ENCODE measurements at places on chromosomes 3 and 15.

DNA sequence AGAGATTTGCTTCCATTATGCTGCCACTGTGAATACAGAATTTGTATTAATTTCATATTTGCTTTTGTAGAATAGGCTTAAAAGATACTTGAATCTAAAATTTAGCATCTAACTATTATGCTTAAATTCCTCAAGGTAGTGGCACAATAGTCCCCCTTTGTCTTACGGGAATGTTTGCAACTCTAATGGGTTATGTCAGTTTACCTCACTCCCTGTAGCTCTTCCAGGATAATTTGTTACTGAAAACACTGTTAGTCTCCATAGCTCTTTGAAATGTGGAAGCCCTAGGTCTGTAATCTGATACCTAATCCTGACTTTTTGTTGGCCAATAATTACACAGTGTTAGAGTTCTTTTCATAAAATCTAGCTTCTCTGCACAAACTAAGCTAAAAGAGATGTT, 433.4 kb downstream of the PYDC2 start:
- no peak for DNase-seq

DNA sequence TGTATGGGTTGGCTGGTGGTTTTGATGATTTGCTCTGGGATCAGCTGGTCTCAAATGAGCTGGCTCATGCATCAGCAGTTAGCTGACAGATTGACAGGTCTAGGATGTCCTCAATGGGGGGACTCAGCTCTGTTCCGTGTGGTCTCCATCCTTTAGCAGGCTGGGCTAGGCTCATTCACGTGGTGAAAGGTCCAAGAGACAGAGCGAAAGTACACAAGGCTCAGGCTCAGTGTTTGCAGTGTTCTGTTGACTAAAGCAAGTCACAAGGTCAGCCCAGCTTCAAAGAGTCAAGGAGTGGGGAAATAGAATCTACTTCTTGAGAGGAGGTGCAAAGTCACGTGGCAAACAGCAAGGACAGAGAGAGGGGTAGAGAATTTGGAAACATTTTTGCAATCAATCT, 126.5 kb upstream of the CMC1 start:
- no peak for DNase-seq

DNA sequence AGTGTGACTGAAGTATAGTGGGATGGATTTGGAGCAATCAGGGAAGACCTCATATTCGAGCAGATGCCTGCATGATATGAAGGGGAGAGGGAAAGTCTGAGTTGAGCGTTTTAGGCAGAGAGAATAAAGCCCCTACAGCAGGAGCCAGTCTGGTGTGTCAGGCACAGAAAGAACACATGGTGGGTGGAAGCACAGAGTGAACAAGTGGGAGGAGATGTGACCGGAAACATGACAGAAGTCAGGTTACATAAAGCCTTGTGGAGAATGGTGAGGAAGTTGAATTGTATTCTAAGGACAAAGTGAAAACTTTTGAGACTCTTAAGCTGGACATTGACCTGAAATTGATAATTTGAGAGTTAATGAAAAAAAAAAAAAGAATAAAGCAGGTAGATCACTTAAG, 541.0 kb downstream of the PLOD2 start:
- no peak for DNase-seq

DNA sequence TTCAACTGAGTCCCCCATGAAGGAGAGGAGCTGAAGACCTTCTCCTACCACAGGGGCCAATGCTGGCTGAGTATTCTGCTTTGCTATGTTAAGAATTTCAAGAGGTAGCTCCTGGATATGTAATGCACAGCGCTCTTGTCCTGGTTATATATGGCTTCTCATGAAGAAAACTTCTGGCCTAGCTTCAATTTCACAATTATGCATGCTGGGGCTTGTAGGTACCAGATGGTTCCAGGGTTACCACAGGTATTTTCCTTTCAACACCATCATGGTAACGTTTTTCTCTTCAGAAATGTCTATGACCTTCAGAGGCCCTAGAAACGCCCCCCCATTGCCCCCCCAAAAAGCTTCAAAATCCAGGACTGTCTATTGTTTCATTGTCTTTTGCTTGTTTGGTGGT, 311.7 kb upstream of the ICE2 start:
- no peak for DNase-seq

DNA sequence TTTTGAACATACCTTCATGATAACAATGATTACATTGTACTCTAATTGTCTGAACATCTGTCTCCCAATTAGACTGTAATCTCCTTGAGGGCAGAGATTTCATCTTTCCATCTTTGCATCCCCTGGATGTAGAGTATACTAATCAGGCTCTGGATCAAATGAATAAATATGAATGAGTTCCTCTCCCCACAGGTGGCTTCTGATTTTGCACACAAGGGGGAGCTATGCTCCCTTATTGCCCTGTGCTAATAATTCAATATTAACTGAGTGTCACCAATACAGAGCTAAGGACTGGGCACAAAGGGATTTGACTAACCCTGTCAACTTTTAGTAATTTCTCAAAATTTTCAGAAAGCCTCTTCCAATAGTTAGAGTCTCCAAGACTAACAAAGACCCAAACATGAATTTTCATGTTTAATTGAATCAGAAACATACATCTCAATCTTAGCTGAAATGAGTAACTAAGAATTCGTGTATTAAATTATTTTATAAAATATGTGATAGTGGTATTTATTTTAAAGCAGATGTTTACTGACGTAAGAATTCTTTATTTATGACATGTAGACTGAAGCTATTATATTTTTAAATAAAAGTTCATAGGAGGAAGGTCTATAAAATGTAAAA, 3.0 kb downstream of the DUOXA1 start:
- no peak for DNase-seq

GRCh38 chr15:95259965-95260364, 1028.6 kb downstream of the MCTP2 start:
- no peak for DNase-seq

DNA sequence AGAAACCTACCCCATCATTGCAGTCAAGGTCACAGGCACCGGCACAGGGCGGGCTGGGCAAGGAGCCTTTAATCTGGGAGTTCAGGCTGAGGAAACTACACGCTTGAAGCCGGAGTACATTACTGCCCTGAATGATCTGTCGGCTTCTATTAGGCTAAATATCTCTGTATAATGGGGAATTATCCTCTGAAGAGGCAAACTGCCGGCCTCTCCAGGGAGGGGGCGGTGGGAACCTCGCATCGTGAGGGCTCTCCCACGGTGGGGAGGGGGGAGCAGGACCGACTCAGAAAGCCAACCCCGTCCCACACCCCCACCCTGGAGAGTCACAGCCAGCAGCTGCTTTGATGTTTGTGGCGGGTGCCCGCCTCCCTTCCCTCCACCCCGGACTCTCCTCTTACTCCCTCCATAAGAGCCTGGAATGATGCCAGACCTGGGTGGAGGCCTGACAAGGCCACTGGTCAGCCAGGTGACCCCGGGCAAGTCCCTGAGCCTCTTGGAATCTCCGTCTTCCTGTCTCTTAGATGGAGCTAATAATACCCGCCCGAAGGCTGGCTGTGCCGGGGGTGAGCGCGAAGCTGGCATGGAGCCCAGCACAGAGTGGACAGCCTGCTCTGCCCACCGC, 63.4 kb upstream of the LINGO1 start:
- DNase-seq: no peak

GRCh38 chr3:100198579-100199269, 62.1 kb upstream of the TBC1D23 start:
- no peak for DNase-seq

DNA sequence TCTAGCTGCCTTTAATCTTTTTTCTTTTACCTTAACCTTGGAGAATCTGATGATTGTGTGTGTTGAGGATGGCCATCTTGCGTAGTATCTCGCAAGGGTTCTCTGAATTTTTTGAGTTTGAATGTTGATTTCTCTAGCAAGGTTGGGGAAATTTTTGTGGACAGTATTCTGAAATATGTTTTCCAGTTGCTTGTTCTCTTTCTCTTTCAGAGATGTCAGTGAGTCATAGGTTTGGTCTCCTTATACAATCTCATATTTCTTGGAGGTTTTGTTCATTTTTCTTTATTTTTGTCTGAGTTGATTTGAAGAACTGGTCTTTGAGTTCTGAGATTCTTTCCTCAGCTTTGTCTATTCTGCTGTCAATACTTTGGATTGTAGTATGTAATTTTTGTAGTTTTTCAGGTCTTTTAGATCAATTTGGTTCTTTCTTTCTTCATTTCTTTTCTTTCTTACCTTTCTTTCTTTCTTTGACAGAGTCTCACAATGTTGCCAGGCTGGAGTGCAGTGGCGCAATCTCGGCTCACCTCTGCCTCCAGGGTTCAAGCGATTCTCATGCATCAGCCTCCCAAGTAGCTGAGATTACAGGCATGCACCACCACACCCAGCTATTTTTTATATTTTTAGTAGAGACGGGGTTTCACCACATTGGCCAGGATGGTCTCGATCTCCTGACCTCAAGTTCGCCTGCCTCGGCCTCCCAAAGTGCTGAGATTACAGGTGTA, 366.4 kb upstream of the RASGRP1 start:
- no peak for DNase-seq

GRCh38 chr3:192130534-192131132, 596.7 kb downstream of the FGF12 start:
- DNase-seq: no peak

- DNase-seq: no peak
Observed at GRCh38 chr3:115403786-115404185, 219.5 kb upstream of the GAP43 start.

DNA sequence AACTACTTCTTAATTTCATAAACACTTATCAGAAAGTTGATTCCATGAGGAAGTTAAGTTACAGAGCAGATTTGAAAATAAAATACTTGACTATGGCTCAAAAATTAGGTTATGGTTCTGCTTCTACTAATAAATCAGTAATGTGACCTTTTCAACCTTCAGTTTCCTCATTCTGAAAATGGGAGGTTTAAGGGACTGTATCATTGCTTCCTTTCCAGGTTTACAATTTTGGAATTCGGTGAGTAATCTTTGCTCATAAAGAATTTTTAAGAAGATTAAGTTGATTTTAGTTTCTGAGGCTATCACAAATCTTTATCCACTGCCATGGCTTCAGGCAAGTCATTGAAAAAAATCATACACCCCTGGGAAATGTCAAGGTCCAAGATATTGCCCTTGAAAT, 1061.2 kb downstream of the DIPK2A start:
- DNase-seq: no peak

GRCh38 chr15:89780601-89781000, 4.5 kb downstream of the MESP2 start:
- DNase-seq: no peak

DNA sequence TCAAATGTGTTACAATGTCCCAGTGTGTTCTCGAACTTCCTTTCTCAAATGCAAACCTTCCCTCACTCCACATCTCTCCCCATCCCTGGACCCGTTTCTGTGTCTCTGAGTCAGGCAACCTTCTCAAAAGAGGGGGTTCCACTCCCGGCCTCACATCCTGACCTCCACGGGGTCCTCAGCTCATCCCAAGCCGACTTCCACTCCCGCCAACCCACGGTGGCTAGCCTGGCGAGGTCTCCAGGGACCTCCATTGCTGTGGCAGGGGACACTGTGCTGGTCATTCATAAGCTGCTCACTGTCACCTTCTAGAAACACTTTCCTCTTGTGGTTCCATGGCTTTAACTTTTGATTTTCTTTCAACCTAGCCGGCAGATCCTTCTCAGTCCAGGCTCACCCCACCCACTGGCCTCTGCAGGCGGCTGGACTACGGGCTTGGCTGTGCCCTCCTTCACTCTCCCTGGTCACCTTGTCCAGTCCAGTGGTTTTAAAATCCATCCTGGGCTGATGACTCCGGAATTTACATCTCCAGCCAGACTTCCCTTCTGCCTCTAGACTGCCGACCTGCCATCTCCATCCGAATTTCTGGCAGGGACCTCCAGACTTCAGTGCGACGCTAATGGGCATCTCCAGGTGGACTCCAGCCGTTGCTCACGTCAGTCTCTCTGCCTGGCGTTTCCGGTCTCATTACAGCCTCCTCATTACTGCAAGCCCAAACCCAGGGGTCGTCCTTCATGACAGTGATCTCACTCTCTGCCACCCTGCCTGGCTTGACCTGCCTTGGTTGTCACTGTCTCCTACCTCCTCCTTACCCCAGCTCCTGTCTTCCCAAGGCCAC, 20.0 kb downstream of the ABTB1 start:
- no peak for DNase-seq

DNA sequence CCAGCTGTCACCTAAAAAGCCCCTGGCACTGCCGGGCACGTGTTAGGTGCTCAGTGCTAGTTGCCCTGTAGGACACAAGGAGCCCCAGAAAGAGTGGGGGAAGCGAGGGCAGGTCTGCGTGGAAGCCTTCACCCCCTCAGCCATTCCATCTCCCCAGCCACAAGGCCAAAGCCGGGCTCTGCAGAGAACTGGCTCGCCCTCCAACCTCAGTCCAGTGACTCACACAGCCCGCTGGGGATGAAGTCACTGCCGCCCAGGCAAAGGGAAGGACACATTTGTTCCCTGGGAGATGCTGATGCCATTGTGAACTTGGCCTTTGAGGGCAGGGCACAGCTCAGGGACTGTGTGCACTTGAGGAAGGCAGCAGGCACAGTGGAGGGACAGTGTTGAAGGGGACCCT, 48.1 kb downstream of the IQSEC1 start:
- DNase-seq: no peak

DNA sequence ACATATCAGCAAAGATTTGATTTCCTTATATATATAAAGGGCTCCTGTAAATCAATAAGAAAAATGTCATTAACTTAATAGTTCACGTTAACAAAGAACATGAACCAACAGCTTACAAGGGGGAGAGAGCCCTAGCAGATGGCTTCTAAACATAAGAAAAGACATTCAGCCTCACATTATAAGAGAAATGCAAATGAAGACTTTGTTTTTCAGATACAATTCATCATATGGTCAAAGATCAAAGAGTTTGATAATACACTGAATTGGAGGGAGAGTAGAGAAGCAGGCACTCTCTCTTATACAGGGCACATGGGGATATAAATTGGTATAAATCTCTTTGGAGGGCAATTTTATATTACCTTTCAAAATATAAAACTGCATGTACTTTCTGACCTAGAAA, 21.1 kb downstream of the RBP2 start:
- DNase-seq: no peak

- no peak for DNase-seq
Observed at GRCh38 chr15:67068710-67069400, 3.5 kb downstream of the SMAD3 start.

DNA sequence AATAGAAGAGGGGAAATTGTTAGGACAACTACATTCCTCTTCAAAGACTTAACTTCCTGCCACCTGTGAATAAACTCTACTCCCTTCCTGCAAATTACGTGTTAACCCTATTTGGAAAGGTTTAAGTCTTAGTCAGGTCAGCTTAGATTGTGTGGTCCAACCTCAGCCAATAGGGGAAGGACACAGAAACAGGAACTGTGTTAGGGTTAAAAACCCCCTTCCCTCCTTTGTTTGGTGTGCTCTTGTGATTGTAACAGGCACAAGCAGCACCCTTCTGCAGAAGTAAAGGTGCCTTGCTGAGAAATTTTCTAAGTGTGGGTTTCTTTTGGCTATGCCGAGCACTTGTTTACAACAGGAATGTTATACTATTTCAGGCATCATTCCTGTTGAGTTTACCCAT, 45.0 kb upstream of the FSTL1 start:
- no peak for DNase-seq

DNA sequence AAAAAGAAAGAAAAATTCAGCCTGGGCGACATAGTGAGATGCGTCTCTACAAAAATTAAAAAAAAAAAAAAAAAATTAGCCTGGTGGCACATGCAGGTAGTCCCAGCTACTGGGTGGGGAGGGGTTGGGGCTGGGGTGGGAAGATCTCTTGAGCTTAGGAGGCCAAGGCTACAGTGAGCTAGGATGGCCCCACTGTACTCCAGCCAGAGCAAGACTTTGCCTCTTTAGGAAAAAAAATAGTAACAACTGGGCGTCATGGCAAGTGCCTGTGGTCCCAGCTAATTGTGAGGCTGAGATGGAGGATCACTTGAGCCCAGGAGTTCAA, 23.9 kb upstream of the PPP4R2 start:
- no peak for DNase-seq

- DNase-seq: no peak
Observed at GRCh38 chr3:193865339-193865738, 270.6 kb upstream of the HES1 start.

Measured in stimulated activated CD8-positive, alpha-beta memory T cell treated with anti-CD3 and anti-CD28 coated beads, Interleukin-7, amount 100 ng/mL, for 24 hours (primary cell).